ENCODE measurements at places on chromosomes 16 and 17.

GRCh38 chr16:81003610-81004460, 2.9 kb downstream of the CMC2 start:
- no peak for DNase-seq

DNA sequence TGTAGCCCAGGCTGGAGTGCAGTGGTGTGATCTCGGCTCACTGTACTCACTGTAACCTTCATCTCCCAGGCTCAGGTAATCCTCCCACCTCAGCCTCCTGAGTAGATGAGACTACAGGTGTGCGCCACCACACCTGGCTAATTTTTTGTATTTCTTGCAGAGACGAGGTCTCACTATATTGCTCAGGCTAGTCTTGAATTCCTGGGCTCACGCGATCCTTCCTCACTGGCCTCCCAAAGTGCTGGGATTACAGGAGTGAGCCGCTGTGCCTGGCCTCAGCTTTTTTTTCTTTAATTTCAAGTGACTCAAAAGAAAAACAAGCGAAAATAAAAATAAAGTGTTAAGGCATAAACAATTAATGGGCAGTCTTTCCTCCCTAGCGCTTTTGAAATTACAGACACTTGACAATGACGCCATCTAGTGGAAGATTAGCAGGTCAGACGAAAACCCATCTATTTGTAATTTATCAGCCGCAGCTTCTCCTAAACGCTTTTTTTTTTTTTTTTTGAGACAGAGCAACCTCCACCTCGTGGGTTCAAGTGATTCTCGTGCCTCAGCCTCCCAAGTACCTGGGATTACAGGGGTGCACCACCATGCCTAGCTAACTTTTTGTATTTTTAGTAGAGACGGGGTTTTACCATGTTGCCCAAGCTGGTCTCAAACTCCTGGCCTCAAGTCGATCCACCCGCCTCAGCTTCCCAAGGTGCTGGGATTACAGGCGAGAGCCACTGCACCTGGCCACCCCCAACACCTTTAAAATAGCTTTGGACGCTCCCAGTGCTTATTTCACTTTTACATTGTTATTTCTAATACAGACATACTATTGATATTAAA, 28.1 kb upstream of the PECAM1 start:
- DNase-seq: no peak

DNA sequence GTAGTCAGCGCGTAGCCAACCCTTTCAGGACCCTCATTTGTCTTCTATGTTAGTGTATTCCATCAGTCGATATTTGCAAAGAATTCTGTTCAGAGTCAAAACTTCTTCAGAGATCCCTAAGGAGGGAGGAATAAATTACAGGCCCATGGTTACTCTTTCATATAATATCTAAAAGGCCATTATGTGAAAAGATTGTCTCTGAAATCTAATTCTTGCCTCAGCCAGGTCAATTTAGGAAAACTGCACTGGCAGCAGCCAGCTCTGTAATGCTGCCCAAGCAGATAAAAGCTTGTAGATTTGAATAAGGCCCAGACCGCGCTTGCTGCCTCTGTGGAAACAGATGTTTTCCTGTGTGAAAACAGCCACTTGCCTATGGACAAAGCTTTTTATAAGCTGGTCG, 379.8 kb downstream of the CNTNAP4 start:
- DNase-seq: no peak

DNA sequence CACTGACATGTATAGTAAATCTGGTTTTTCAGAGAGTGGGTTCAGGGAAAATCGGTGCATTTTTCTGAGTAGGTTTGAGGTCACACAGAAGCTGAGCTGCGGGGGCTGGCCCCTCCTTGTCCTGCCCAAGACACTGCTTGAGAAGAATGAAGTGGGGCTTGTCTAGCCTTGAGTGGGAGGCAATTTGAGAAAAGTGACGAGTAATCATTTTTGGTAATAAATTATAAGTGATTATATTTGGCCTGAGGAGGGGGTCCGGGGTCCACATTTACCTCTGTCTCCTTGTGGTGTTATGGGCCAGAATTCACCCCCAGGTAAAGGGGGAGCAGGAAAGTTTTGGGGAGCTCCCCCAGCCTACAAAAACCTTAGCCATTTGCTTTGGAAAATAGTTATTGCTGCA, 28.1 kb downstream of the WFDC1 start:
- DNase-seq: no peak

- no peak for DNase-seq
Measured at GRCh38 chr16:51133688-51134087, 17.4 kb downstream of the SALL1 start.

DNA sequence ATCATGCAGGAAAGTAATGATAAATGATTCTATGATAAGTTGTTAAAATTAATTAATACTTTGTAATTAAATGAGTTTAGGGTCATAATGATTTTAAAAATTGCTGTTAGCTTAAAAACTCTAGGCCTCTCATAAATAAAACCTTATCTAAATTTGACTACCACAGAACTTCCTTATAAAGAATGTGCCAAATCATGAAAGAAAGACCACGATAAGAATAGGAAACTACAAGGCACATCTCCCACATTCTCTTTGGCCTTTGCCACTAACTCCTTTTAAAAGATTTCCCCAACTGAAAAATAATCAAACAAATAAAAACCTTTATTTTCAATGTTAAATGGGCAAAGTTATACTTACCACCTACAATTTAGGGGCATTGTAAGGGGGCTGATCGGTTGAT, 164.6 kb upstream of the C17orf78 start:
- DNase-seq: no peak

DNA sequence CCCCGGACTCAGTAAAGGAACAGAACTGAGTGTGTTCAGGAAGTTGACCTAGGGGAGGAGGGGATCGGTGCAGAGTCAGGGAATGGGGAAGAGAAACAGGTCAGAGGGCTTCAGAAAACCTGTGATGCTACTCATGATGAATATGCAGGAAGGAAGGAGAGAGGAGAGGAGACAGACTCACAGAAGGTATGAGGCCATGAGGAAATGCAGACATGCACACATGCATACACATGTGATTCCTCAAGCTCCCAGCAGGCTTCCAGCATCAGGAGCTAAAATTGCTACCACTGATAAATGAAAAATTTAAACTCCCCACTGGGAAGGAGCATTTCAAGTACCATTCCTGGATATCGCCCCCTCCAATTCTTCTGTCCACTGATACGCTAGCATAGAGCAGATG, 262.6 kb downstream of the SLC39A11 start:
- DNase-seq: no peak

GRCh38 chr17:56979091-56979480, 1.2 kb downstream of the SCPEP1 start:
- DNase-seq: no peak

- no peak for DNase-seq
Measured at GRCh38 chr17:10842658-10843057, 4.8 kb upstream of the PIRT start.

GRCh38 chr16:58048494-58049231, 23.1 kb downstream of the MMP15 start:
- DNase-seq: no peak

GRCh38 chr17:16301963-16302855, 51.1 kb downstream of the CENPV start:
- no peak for DNase-seq

- no peak for DNase-seq
Measured at GRCh38 chr17:51640108-51640622, 379.8 kb downstream of the UTP18 start.

DNA sequence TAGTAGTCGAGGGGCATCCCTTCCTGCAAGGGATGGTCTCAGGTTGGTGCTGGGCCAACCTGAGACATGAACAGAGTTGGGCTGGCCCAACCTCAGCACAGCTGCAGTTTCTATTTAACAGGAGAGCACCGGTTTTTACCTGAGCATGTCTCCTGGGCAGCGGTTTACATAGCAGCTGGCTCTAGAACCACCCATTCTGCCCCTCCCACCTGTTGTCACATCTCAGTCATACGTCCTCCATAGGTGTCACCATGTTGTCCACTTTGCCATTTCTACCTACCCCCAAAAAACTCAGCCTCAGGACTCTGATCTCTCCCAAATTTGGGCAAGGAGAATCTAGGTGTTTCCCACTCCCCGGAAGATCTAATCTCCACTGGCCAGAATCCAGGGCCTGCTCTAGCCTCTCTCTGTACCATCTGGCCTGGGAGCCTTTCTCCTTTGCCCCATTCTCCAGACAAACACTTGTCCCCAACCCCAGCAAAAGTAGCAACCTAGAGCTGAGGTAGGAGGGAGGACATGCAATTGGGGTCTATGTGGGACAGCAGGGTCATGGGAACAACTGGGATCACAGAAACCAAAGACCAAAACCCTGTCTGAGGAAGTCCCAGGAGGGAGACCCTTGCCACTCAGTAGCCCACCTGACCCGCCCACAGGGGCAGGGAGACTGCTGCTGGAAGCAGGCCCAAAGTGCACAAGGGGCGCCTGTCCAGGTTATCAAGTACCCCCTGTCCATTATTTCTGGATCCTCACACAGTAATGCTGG, 19.1 kb downstream of the ETV4 start:
- DNase-seq: no peak

DNA sequence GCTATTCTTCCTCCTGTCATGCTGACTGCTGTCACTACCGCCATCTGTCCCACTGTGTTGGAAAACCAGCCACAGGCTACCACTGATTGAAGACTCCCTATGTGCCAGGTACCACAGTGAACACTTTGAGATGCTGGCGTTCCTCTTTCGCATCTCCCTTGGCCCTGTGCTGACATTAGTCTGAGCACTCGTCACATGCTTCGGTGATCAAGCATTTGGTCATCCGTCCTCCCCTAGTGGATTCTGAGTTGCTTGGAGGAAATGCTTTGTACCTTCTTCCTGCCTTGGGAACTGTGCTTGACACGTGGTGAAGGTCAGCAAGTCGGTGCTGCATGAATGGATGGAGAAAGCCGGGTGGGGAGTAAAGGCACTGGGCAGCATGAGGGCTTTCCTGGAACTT, 260.1 kb downstream of the SNX29 start:
- DNase-seq: no peak

DNA sequence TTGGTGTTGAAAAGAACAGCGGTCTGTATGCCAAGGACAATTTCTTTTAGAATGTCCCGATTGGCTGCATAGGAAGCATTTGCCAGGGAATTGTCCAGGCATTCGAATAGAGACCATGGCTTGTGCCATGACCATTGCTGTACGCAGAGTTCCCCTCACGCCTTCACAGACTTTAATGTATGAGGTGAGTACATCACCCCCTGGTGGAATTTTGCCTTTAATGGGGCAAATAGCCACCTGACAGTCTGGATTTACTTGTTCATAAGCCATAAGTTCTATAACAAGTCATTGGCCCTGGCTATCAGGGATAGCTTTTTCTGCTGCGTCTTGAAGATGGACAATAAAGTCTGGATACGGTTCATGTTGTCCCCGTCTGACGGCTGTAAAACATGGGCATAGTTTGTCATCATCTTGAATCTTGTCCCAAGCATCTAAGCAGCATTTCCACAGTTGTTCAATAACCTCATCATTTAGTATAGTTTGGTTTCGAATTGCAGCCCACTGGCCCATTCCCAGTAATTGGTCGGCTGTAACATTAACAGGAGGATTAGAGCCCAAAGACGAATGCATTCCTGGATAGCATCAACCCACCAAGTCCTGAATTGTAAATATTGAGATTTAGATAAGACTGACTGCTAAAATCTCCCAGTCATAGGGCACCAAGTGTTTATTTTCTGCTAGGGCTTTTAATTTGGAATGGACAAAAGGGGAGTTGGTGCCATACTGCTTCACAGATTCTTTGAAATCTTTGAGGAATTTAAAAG, 67.7 kb upstream of the ARL4D start:
- DNase-seq: no peak

GRCh38 chr16:50354082-50354481, 14.7 kb downstream of the BRD7 start:
- no peak for DNase-seq

DNA sequence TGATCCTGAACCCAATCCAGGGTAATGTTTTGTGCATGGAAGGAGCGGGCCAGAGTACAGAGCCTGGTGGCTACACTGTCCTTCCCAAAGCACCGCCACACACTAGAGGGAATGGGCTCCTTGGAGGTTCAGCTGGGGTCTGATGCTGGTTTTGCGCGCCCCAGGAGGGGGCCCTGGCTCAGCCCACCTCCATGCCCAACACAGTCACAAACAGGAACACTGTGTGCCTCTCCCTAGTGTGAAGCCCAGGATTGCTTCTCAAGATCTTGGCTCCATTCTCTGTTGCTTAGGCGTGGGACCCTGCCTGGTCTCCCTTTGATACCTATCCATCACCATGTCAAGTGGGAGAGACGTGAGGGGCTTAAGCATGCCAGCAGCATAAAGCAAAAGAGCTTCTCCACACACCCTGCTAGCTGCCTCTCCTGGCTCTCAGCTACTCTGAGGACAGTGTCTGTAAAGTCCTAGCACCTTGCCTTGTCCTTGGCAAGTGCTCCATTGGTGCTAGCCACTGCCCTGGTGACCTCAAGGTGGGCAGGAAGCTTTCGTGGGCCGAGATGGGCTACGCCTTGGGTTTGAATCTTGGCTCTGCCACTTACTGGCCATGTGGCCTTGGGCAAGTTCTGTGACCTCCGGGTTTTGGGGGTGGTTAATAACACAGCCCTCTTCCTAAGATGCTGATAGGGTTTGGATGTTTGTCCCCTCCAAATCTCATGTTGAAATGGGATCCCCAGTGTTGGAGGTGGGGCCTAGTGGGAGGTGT, 122.2 kb downstream of the C16orf78 start:
- DNase-seq: no peak

DNA sequence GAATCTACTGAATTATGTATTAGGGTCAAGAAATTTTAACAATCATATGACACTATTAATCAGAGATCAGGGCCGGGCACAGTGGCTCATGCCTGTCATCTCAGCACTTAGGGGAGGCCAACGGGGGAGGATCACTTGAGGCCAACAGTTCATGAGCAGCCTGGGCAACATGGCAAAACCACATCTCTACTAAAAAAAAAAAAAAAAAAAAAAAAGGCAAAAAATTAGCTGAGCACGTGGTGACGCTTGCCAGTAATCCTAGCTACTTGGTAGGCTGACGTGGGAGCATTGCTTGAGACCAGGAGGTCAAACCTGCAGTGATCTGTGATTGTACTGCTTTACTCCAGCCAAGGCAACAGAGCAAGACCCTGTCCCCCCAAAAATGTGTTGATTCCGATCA, 52.5 kb upstream of the CLEC3A start:
- no peak for DNase-seq

DNA sequence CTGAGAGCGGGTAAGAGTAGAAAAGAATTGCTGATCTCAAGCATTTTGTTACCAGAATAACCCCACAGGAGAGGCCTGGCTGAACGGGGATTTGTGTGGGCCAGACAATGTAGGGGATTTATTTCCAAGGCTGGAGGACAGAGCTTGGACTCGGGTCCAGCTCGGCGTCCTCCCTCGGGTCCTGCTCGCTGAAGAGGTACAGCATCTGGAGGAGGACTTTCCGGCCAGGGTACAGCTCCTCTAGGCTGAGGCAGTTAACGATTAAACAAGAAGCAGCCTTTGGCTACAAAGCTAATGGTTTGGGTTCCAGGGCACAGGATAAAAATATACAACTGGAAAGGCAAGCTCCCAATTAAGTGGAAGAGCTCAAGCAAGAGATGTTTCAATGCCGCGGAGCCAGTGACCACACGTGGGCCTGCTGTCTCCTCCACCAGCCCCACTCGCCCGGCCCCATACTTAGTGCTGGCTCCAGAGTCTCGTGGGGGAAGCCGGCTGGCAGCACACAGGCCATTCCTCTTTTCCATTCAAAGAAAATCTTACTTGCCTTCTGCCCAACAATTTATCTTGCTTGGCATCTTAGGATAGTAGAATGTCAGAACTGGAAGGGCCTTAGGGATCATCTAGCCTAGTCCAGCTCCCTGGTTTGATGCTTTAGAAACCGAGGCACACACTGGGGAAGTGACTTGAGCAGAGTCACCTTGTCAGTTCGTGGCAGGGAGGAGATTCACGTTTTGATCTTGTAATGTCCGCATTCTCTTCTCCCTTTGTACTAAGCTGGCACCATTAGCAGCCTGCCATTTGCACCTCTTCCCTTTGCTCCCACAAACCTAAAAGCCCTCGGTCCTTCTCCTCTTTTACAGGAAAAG, 85.9 kb upstream of the TBX2 start:
- no peak for DNase-seq
